ENCODE measurements at places on chromosomes 16 and 17. TPM values are rescaled to one million over a fixed set of nuclear protein-coding genes. Genes with fewer than 3 reads are reported as not detected.

DNA sequence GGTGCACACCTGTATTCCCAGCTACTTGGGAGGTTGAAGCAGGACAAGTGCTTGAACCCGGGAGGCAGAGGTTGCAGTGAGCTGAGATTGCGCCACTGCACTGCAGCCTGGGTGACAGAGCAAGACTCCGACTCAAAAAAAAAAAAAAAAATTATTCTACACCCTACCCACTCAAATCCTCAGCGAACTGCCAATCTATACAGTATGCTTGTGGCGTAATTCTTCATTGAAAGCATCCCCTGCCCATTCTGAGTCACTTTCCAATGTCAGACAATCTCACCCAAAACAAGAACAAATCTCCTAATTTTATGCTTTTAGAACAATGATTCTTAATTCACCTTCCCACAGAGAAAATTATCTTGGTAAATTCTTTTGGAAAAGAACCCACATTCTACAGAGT is 12.0 kb downstream of the AMFR start:
- no peak overlapping the region for H3K4me3 ChIP-seq
- H3K27me3 ChIP-seq, result no peaks in the 10 kb centered on the region
- H3K36me3 ChIP-seq, result no peaks in the 10 kb centered on the region
- no peak for DNase-seq

DNA sequence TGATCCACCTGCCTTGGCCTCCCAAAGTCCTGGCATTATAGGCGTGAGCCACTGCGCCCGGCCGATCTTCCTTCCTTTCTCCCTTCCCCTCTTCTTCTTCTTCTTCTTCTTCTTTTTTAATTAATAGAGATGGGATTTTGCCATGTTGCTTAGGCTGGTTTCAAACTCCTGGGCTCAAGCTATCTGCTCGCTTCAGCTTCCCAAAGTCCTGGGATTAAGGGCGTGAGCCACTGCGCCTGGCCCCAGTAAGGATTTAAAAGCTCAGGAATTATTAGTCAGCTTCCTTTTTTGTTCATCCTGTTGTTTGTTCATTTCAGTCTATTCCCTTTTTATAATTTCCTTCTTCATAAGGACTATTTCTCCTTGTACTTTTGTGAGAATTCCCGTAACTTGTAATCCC is 32.7 kb upstream of the LRRC37A start:
- H3K27ac ChIP-seq, result no peak overlapping the region
- no peak for DNase-seq
- H3K4me3 ChIP-seq, result no peak overlapping the region
- H3K27me3 ChIP-seq, result peaks cover 37% of the 10 kb centered on the region

DNA sequence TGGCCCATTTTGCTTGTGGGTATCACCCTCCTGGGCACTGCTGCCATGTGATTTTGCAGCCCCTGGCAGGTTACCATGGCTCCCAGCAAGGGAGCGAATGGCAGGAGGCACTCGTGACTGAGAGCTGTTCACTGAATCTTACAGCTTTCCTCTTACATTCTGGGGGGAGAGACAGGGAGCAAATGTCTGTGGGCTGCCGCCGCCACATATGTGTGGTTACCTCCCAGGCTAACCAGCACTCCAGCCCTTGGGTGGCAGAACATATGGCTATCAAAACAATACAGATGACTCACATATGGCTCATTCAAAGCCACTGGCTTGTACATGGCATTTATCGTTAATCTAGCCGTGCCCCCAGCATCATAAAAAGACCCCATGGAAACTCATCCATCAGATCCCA is 19.8 kb downstream of the GTF3C1 start:
- H3K4me3 ChIP-seq, result no peak overlapping the region
- no peaks in the 10 kb centered on the region for H3K27me3 ChIP-seq
- no peaks in the 10 kb centered on the region for H3K4me1 ChIP-seq
- no peak overlapping the region for H3K27ac ChIP-seq
- no peak for DNase-seq
- H3K36me3 ChIP-seq, result peaks cover 85% of the 10 kb centered on the region

PIGS gene
- 72.7 TPM for polyA plus RNA-seq

DNA sequence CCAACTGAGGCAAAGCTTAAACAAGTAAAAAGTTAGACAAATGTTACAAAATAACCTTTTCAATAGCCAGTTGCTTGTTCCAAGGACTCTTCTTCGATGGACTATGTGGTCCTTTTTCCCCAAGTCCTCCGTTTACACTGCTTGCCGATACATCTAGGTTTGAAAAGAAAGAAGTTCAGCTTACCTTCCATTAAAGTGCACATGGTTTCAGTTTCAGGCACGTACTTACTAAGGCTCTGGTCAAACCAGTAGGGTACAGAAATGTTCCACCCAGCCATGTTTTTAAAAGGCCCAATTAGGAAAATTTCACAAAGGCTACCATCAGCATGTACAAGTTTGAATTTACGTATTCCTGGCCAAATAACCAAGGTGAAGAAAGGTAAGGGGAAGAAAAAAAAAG is 2.1 kb downstream of the SRSF2 start:
- peaks cover 3% of the 10 kb centered on the region for H3K4me1 ChIP-seq
- no peaks in the 10 kb centered on the region for H3K27me3 ChIP-seq
- H3K4me3 ChIP-seq, result peak overlapping the region; percentile 99
- no peak overlapping the region for H3K27ac ChIP-seq
- no peak for DNase-seq

KIF19 gene
- polyA plus RNA-seq, result 0.77 TPM

DNA sequence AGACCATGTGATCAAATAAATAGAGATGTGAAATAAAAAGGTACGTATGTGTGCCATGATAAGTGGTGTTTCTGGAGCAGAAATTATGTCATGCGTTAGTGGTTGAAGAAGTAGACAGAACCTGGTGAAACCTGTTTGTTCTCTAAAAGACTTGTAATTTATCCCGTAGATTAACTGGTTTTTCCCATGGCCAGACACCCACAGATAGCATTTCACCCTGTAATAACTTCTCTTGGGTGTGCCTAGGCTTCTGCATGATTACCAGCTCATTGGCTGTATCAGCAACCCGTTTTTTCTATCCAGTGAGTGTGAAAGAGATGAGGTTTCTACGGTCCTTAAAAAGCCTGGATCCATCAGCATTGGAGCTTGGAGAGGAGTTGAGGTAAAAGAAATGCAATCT is 471.3 kb downstream of the NPIPA7 start:
- no peaks in the 10 kb centered on the region for H3K4me1 ChIP-seq
- no peak overlapping the region for H3K4me3 ChIP-seq
- no peaks in the 10 kb centered on the region for H3K27me3 ChIP-seq
- H3K27ac ChIP-seq, result no peak overlapping the region
- no peak for DNase-seq

DNA sequence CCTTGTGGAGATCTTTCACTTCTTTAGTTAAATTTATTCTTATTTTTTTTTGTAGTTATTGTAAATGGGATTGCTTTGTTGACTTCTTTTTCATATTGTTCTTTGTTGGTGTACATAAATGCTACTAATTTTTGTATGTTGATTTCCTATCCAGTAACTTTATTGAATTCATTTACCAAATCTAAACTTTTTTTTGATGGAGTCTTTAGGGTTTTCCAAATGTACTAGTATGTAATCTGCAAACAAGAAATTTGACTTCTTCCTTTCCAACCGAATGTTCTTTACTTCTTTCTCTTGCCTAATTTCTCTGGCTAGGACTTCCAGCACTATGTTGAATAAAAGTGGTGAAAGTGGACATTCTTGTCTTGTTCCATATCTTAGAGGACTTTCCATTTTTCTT is 41.8 kb upstream of the NACA2 start:
- H3K4me1 ChIP-seq, result no peaks in the 10 kb centered on the region
- H3K27me3 ChIP-seq, result no peaks in the 10 kb centered on the region
- DNase-seq, result no peak
- no peaks in the 10 kb centered on the region for H3K36me3 ChIP-seq

GRCh38 chr17:34347063-34347462 is 9.2 kb upstream of the CCL13 start:
- no peaks in the 10 kb centered on the region for H3K27me3 ChIP-seq
- no peak for DNase-seq
- no peaks in the 10 kb centered on the region for H3K36me3 ChIP-seq

- no peaks in the 10 kb centered on the region for H3K27me3 ChIP-seq
- no peak overlapping the region for H3K4me3 ChIP-seq
- DNase-seq, result no peak
- H3K27ac ChIP-seq, result no peak overlapping the region
Observed at GRCh38 chr16:19858340-19859018, 26.2 kb downstream of the GPRC5B start.

CDH11 gene
- polyA plus RNA-seq, result 3.3 TPM

DNA sequence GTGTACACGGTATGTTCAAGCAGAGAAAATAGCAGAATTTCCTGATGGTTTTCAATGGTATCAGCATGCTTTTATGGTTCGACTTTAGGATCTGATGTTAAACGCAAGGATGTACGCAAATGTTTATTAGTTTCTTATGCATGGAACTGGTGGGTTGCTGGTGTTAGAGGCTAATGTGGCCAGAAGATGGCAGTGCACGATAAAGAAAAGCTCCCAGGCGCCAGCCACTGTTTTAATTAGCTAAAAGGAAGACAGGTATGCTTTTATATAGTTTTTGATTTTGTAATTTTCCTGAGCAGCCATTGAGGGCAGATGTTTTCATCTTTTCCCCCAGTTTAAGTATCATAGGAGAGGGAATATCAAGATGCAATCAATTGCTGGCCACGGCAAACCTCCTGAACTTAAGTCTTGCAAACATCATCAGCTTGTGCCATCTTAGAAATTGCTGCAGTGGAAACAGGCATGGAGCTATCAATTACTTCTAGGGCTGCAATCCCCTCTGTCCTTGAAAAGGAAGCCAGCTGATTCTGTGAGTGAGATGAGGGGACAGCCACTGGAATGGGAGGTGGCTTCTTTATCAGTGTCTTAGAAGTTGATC is 648.5 kb upstream of the RBFOX1 start:
- no peak for DNase-seq
- H3K27me3 ChIP-seq, result no peaks in the 10 kb centered on the region
- no peak overlapping the region for H3K4me3 ChIP-seq
- no peak overlapping the region for H3K27ac ChIP-seq
- H3K36me3 ChIP-seq, result no peaks in the 10 kb centered on the region
- no peaks in the 10 kb centered on the region for H3K4me1 ChIP-seq

- no peak overlapping the region for H3K27ac ChIP-seq
- no peaks in the 10 kb centered on the region for H3K36me3 ChIP-seq
- H3K27me3 ChIP-seq, result no peaks in the 10 kb centered on the region
- no peak overlapping the region for H3K4me3 ChIP-seq
Observed at GRCh38 chr17:33234930-33235685, 58.0 kb downstream of the ASIC2 start.

Measured in H1 (cell line).